Stimulated activated CD4-positive, alpha-beta T cell treated with anti-CD3 and anti-CD28 coated beads, Interleukin-1b, Interleukin-23, amount 100 ng/mL, for 1 hour (primary cell): ENCODE measurements at places on chromosomes 5 and 9.

GRCh38 chr9:100101608-100102007 is 2.6 kb downstream of the INVS start:
- no peak for DNase-seq

DNA sequence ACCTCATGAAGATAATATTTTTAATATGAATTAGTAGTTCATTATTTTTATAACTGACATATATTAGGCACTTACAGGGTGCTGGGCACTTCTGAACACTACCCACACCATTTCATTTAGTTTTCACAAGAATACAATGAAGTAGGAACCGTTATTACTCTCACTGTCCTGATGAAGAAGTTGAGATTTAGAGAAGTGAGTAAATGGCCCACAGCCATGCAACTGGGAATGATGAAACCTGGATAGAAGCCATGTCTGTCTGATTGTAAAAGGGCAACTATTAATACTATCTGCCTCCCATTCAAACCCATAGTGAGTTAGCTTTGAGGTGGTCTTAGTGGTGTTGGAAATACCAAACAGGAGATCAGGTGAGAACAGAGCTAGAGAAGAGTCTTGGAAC is 29.6 kb upstream of the OTULINL start:
- no peak for DNase-seq

- no peak for DNase-seq
These were observed 29.8 kb upstream of the PPARGC1B start for GRCh38 chr5:149700347-149700746.

DNA sequence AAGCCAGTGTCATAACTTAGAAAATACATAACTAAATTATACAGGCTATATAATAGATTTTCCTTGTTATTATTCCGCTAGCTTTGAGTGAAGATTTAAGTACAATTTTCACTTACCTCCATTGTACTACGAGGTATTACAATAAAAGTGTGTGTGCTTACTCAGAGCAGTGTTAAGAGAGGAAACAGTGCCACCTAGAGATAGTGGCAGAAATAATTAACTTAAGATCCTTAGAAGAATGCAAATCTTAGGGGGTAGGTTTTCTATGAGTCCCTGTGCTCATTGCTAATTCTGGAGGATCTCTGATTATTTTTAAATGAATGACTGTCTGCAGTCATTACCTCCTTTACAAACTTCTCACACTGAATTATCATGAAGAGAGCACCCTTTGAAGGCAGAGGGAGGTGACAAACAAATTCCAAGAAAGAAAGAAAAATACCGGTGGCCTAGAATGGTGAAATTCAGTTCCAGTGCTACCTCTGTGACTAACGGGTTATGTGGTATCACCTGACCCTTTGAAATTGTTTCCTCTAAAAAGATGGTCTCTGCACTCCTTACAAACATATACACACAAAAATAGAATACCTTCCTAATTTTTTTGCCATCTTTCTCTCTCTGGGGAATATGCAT is 379.8 kb downstream of the TRIM36 start:
- DNase-seq: no peak

DNA sequence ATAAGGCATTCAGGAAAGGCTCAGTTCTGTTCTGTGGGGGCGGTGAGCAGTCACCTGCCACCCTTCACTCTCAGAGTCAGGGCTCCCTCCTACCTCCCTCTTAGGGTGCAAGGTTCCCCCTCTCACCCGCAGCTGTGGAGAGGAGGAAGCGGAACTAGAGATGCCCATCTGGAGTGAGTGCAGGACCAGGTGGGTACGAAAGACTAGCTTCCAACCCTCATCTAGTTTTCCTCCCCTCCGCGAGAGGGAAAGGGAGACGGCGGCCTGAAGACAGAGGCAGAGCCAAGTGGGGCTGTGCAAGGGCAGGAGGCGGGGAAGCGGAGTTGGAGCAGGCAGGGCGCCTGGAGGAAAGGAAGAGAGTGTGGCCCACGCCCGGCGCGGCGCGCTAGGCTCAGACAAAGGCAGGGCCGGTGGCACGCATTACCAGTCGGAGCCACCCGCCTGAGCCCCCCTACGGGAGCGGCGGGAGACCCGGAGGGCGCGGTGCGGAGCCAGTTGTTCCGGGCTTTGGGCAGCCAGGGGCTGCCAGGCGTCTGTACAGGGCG is 7.3 kb downstream of the PRR7 start:
- no peak for DNase-seq
